Type B pancreatic cell (in vitro differentiated cells): ENCODE measurements at places on chromosomes 6 and 20. TPM values are rescaled to one million over a fixed set of nuclear protein-coding genes. Genes with fewer than 3 reads are reported as not detected.

PNPLA1 gene
- total RNA-seq: 0.12 TPM in 1 of 2 replicates, not detected in the other

C20orf96 gene
- 12.6 and 27.0 TPM in 2 replicates for total RNA-seq

CARMIL1 gene
- 11.8 and 17.2 TPM in 2 replicates for total RNA-seq

LRRN4 gene
- 9.9 and 12.5 TPM in 2 replicates for total RNA-seq

CD93 gene
- 0.05 TPM in 1 of 2 replicates, not detected in the other for total RNA-seq

ANKRD66 gene
- total RNA-seq: 0.34 TPM in 1 of 2 replicates, not detected in the other

FAM83B gene
- 11.3 and 33.9 TPM in 2 replicates for total RNA-seq

LY6G5C gene
- total RNA-seq: 2.0 and 2.3 TPM in 2 replicates

BRD2 gene
- total RNA-seq: 212 and 241 TPM in 2 replicates

ZBP1 gene
- total RNA-seq: not detected in 2 replicates

MYMX gene
- total RNA-seq: 0.53 and 0.59 TPM in 2 replicates

TMEM151B gene
- 0.52 and 3.2 TPM in 2 replicates for total RNA-seq

BHLHE23 gene
- not detected in 2 replicates for total RNA-seq

INSM1 gene
- 36.0 and 70.2 TPM in 2 replicates for total RNA-seq

PRL gene
- total RNA-seq: 0.48 TPM in 1 of 2 replicates, not detected in the other

SLC24A3 gene
- total RNA-seq: 12.0 and 14.0 TPM in 2 replicates

GINS1 gene
- total RNA-seq: 13.7 and 30.2 TPM in 2 replicates

OXT gene
- 1.2 TPM in 1 of 2 replicates, not detected in the other for total RNA-seq

RTN4IP1 gene
- total RNA-seq: 7.1 and 8.6 TPM in 2 replicates

PRR18 gene
- 0.80 and 1.5 TPM in 2 replicates for total RNA-seq
